Umbilical cord (tissue), 2 donors: ENCODE measurements at places on chromosomes 5 and 9.

- no peak for DNase-seq
Observed at GRCh38 chr9:37082214-37082765, 38.1 kb upstream of the ZCCHC7 start.

- no peak for DNase-seq
Observed at GRCh38 chr9:12819436-12820185, 44.8 kb downstream of the LURAP1L start.

GRCh38 chr5:62718324-62718723 lies 139.7 kb downstream of the LRRC70 start:
- DNase-seq: no peak

- no peak for DNase-seq
Observed at GRCh38 chr5:12716664-12717063, 812.4 kb upstream of the CTNND2 start.

- DNase-seq: peak; percentile 79
Observed at GRCh38 chr9:99116003-99116411, 11.1 kb downstream of the TGFBR1 start.

- peak; percentile 65 for DNase-seq
Observed at GRCh38 chr5:59648949-59649921, 244.3 kb downstream of the PDE4D start.

DNA sequence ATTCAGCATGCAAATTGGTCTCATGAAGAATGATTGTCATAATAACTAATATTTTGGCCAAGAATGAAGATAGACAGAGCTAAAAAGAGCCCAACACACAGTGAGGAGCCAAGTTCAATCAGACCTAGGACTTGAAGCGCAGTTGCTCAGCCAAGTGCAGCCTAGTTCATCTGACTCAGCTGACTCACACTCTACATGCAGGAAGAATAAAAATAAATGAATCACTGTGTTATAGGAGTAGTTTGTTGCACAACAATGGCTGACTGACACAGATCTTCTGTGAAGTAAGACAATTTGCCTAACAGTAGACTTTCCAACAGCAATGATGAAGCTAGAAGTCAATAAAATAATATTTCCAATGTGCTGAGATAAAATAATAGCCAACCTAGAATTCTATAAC lies 261.5 kb downstream of the CEMIP2 start:
- peak; percentile 37 for DNase-seq

DNA sequence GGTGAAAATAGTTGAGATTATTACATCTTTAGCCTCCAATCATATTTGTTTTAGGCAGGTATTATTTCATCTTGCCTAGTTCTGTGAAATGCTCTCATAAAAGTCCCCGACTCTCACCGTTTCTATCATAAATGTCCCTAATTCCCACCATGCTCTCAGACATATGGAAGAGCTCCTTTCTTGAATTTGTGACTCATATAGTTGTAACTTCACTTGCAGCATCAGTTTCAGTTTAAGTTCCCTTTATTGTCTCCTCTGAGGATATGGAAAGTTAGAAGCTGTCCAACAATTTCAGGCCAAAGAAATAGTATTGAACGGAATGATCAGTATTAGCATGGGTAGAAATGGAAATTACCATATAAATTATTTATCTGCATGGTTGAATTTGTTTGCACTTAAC lies 187.5 kb upstream of the NR4A3 start:
- DNase-seq: no peak

DNA sequence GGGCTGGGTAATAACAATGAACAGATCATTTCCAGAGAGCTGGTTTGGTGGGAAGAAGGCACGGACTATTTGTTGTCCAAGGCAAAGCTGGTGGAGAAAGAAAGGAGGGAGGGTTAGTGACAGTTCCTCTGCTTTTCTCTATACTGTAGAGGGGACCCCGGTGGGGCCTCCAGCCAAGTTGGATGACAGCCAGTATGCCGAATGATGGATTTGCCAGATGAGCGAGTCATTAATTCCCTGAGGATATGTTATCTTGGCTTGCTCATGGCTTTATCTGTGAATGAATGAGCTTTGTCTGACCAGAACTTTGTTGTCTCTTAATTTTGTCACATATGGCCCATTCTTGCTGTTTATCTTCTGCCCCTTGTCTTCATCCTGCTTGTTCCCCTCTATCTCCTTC lies 158.6 kb upstream of the GLRA1 start:
- DNase-seq: no peak

GRCh38 chr5:39001683-39002082 lies 72.5 kb downstream of the RICTOR start:
- DNase-seq: no peak

DNA sequence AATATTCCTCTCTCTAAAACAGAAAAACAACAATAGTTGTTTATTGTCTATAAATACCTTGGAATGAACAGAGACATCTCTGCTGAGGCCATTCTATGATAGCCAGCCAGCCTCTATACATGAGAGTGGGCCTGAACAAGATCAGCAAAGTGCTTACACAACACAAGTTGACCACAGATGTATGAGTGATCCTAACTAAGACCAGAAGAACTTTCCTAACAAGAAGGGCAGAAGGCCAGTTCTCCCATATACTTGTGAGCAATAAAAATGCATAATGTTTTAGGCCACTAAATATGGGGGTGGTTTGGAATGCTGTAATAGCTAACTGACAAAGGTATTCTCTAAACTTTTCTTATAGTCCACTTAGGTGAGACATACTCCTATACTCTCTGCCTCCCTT lies 345.7 kb downstream of the SPATA31D1 start:
- DNase-seq: no peak

- DNase-seq: peak; percentile 83
Observed at GRCh38 chr9:22211588-22212360, 202.7 kb upstream of the CDKN2B start.

- DNase-seq: no peak
Observed at GRCh38 chr5:74174366-74174765, 466.2 kb downstream of the ENC1 start.

GRCh38 chr5:134638760-134639201 lies 6.2 kb upstream of the SAR1B start:
- DNase-seq: no peak

- DNase-seq: no peak
Observed at GRCh38 chr5:107282061-107282460, 388.7 kb downstream of the EFNA5 start.

DNA sequence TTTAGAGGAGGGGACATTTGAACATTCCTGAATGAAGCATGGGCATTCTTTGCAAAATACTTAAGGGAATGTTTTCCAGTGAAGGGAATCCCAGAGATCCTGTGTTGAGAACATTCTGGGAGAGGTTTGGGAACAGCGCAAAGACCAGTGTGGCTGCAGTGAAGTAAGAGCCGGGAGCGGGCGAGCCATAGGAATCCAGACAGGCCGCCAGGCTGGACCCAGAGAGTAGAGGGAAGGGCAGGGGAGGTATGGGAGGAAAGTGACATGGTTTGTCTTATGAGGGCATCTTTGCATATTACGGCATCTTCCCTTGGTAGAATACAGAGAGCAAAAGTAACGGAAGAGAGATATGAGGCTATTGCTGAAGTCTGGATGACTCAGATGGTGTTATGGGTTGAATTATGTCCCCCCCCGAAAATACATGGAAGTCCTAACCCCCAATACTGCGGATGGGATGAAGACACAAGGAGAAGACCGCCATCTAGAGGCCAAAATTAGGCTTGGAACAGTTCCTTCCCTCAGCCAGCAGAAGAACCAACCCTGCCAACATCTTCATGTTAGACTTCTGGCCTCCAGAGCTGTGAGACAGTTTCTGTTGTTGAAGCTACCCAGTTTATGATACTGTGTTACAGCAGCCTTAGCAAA lies 268.2 kb downstream of the MAST4 start:
- no peak for DNase-seq

- DNase-seq: no peak
Observed at GRCh38 chr5:143313298-143313852, 90.1 kb downstream of the NR3C1 start.

DNA sequence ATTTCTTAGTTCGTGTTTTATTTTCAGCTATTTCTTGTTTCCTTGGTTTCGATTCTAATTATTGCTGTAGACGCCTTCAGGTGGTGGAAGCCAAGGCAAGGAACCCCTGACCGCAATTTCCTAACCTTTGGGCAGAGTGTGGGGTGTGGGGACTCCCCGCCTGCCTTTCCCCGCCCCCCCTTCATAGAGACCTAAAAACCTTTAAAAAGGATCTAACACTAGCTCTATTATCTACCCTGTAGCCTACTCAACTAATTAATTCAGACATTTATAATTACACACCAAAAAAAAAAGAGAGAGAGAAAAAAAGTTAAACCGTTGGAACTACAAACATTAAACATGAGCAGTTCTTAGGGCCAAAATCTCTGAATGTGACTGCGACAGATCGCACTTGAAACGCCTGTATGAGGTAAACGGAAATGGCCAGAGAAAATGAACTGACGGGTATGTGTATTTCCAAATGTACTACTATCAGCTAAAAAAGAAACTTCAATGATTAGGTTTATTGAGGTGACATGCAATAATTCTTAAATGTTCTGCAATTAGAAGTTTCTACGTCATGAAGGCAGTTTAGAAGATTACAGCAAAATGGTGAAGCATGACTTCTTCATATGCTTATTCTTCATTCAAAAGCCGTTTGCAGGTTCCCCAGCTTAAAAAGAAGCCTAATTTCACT lies 19.0 kb upstream of the FER start:
- DNase-seq: no peak

DNA sequence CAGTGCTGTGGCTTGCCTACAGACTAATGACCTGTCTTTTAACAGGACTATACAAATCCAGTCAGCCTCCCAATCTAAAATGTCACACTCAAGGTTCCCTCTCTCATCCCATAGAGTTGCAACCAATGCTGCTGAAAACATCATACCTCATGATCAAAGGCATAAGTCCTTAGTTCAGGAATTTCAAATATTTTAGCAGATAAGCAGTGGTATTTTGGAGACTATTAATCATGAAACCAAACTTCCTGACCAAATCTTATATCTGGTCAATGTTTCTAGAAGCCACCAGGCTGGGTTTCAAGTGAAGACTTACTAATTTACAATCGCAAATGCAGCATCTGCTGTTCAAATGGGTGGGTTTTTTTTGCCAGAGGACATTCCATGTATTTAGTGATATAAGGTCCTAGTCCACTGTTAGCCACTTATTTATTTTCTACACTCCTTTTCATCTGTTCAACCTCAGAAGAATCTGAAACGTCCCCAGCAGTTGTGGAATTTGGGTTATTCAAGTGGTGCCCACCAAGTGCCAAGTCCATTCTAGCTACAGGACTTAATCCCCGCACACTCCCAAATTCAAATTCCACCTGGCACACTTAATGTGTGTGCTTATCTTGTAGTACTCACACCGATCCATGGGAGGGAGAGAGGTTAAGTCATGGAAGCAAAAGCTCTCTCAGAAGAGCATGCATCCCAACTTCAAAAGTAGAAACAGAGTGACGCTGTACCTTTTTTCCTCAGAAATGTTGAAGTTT lies 5.8 kb downstream of the TAS2R1 start:
- peak; percentile 32 for DNase-seq

DNA sequence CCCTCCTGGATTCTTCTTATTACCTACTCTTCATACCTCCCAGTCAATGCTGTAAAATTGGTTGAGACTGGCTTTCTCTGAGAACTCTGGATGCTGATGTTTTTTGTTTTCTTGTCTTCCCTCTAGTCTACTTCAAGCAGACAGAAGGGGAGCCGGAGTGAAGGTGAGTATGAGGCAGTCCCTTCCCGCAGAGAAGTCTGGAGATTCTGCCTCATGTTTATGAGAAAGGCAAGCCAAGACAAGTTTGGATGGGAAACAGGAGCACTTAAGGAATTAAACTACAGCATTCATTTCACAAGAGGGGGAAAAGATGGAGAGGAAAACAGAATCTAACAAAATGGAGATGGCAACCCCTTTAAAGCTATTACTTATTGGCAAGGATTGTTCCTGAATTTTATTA lies 246.1 kb downstream of the TRIM32 start:
- peak; percentile 26 for DNase-seq

- no peak for DNase-seq
Observed at GRCh38 chr9:125549039-125549438, 158.0 kb downstream of the MAPKAP1 start.

DNA sequence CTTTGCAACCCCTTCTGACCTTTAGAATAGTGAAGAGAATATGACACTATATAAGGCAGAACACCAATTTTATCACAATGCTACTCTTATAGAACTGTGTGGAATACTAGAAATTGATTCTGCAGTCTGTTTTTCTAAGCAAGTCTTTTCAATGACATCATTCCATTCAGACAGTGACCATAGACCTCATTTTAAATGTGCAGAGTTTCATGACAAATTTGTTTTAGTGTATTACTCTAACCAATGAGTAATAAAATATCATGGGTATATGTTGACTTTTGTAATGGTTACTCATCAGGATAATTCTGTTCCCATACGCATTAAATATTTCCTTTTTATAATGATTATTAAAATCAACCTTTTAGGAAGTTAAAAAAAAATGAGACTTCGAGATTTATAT lies 219.9 kb downstream of the COX7C start:
- no peak for DNase-seq

GRCh38 chr5:41447650-41448510 lies 62.5 kb downstream of the PLCXD3 start:
- no peak for DNase-seq

- DNase-seq: peak; percentile 57
Observed at GRCh38 chr5:158979749-158980521, 119.8 kb downstream of the EBF1 start.

GRCh38 chr5:59666440-59667068 lies 227.0 kb downstream of the PDE4D start:
- DNase-seq: no peak

DNA sequence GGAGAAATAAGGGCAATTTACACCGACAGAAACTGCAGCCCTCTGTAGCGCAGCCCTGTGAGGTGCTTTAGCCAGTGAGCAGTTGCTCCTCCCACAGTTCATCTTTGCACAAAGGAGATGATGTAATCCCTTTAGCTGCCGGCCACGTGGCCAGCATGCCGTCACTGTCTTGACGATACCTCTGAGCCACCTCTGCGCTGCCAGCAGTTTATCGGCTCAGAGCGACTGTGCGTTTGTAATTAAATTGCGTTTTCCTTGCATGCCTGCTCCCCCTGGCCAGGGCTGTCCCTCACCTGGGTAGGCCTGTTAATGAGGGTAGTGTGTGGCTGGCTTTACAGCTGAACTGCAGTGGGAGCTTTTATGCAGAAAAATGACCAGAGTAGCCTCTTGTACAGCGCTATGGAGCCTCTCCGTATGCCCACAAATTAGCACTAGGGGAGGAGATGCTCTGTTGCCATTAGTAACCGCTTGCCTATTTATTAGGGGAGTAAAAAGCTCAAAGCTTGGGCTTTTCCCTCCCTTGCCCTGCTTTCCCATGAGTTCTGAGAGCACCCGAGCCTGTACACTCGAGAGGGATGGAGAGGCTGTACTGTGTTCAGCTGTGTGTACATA lies 107.0 kb downstream of the TRIO start:
- DNase-seq: peak; percentile 80
